Bladder microvascular endothelial cell (primary cell): ENCODE measurements at places on chromosomes 4 and X. TPM values are rescaled to one million over a fixed set of nuclear protein-coding genes. Genes with fewer than 3 reads are reported as not detected.

CT45A3 gene
- not detected in 2 replicates for total RNA-seq

NOA1 gene
- total RNA-seq, result 15.1 and 16.0 TPM in 2 replicates

TENM3 gene
- 4.2 and 46.7 TPM in 2 replicates for total RNA-seq

ATP7A gene
- total RNA-seq, result 5.7 and 15.4 TPM in 2 replicates

SOX3 gene
- total RNA-seq, result not detected in 2 replicates

SYNPO2 gene
- total RNA-seq, result 0.32 and 0.44 TPM in 2 replicates

UCP1 gene
- not detected in 2 replicates for total RNA-seq

PTPN13 gene
- 0.31 and 0.81 TPM in 2 replicates for total RNA-seq

AGTR2 gene
- not detected in 2 replicates for total RNA-seq

FOXR2 gene
- total RNA-seq, result not detected in 2 replicates

SPANXA2 gene
- not detected in 2 replicates for total RNA-seq

SEPSECS gene
- 5.3 and 9.6 TPM in 2 replicates for total RNA-seq

CPE gene
- total RNA-seq, result 1.6 and 2.1 TPM in 2 replicates

PCDH18 gene
- total RNA-seq, result 0.69 and 1.6 TPM in 2 replicates

PHOX2B gene
- not detected in 2 replicates for total RNA-seq

AREG gene
- total RNA-seq, result 0.19 and 0.32 TPM in 2 replicates

ETDA gene
- not detected in 2 replicates for total RNA-seq
